ENCODE measurements at places on chromosomes 6 and 20.

- DNase-seq = no peak
Observed at GRCh38 chr6:30840935-30841643, 43.2 kb upstream of the DDR1 start.

DNA sequence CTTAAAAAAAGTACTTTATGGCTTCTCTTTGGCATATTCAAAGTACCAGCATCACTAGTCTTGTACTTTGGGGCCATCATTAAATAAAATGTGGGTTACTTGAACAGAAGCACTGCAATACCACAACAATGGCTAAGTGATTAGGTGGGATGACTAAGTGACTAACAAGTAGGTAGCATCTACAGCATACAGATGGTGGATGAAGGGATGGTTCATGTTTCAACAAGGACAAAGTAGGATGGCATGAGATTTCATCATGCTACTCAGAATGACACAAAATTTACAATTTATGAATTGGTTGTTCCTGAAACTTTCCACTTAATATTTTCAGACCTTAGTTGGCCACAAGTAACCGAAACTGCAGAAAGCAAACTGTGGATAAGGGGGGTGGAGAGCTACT is 7.7 kb downstream of the MPC1 start:
- DNase-seq = no peak

- no peak for DNase-seq
Observed at GRCh38 chr20:31894980-31895675, 24.7 kb downstream of the TTLL9 start.

- DNase-seq = no peak
Observed at GRCh38 chr20:2795451-2795850, 5.0 kb downstream of the CPXM1 start.

- no peak for DNase-seq
Observed at GRCh38 chr6:14702678-14703077, 543.2 kb upstream of the JARID2 start.

DNA sequence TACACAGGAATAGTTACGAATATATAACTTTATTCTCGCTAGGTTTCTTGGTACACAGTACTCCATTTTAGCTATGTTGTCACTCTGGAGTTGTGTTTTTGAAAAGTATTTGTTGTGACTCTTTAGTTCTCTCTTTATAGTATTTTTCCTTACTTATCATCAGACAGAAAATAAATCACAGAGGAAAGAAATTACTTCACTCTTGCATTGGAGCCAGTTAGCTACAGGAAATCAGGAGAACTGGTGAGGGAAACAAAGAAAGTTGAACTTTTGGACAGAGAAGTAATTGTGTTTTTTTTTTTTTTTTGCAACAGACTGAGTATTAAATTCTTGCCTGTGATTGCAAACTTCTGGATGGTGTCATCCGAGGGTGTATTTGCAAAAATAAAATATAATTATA is 33.9 kb downstream of the DSE start:
- no peak for DNase-seq

DNA sequence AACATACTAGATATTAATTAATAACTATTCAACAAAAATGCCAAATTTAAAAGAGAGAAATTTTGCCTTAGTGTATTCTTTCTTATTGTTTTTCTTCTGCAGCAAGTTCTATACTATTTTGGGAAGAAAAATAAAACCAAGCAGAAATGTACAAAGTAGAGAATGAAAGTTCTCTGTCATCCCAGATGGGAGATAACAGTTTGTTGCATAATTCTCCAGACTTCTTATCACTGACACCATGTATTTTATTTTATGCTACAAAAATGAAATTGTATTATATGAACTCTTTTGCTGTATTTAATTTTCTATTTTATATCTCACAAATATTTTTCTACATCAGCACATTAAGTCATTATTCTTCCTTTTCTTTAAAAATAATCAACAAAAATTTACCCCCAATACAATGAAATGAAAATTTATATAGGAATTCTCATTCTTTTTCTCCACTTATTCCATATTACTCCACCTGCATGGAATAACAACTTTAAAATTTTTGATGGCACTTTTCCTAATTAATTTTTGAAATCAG is 18.2 kb downstream of the TMEM244 start:
- DNase-seq = no peak

GRCh38 chr6:109362102-109362884 is 20.0 kb downstream of the CD164 start:
- DNase-seq = no peak

DNA sequence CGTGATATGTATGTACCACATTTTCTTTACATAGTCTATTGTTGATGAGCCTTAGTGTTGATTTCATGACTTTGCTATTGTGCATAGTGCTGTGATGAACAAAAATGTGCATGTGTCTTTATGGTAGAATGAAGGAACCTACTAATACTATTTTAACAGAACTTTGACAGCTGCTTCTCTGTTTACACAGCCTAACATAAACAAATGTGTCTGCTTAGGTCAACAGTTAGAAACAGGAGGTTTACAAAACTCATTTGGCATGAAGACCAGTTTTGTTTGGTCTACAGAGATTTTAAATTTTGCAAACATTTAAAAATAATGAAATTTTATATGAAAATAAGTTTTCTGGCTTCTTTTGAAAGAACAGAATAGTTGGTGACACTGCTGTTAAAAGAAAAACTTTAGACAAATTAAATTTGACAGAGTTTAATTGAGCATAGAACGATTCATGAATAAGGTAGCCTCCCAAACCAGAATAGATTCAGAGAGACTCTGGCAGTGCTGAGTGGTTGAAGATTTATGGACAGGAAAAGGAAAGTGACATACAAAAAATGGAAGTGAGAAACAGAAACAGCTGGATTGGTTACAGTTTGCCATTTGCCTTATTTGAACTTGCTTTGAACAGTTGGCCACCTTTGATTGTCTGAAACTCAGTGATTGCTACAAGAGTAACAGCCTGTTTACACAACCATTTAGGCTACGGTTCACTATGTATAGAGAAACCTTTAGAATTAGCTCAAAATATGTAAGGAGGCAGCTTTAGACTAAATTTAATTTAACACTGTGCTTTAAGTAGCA is 715.8 kb upstream of the HS3ST5 start:
- no peak for DNase-seq

GRCh38 chr6:53413326-53413725 is 64.6 kb upstream of the ELOVL5 start:
- no peak for DNase-seq
